ENCODE measurements at places on chromosomes 6 and 20. TPM values are rescaled to one million over a fixed set of nuclear protein-coding genes. Genes with fewer than 3 reads are reported as not detected.

DNA sequence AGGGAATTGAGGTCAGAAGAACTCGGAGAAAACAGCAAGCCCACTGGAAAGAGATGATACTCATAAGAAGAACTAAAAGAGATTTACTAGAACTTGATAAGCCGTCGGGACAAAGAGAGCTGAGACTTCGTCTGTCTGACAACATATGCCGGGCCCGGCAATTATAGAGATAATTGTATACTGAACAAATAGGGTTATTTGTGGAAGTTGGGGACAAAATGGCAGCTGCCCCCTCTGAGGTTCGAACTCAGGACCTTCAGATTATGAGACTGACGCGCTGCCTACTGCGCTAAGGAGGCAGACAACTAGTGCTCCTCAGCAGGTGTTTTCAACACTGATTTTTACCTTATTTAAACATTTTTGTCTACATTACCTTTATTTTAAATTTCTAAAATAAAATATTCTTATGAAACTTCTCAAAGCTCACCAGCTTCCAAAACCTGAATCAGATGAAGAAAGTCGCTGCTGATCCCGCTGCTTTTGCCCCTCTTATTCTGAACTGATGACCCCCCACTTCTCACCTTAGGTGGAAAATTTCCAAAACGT is 29.3 kb upstream of the TRIM27 start:
- H3K4me3 ChIP-seq = peak overlapping the region; percentile 98
- peak; percentile 63 for DNase-seq
- peaks cover 13% of the 10 kb centered on the region for H3K4me1 ChIP-seq
- H3K36me3 ChIP-seq = peaks cover 6% of the 10 kb centered on the region
- peaks cover 23% of the 10 kb centered on the region for H3K27me3 ChIP-seq
- no peak overlapping the region for H3K27ac ChIP-seq

DNA sequence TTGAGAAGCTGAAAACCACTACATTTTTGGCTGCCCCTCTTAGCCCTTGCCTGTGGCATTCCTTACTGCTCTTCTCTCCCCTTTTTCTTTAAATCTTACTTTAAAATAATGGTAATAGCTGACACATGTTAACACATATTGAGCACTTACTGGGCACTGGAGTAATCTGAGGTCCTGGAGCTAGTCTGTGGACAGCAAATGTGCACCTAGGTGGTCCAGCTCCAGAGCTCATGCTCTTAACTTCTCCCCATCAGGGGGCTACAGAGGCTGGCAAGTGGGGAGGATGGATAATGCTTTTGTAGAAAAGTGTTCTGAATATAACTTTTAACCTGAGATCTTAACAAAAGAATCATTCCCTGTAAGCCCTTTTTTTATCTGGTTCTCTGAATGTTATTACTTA is 74.8 kb downstream of the ADGRB3 start:
- no peak for DNase-seq
- H3K36me3 ChIP-seq = no peaks in the 10 kb centered on the region
- no peak overlapping the region for H3K4me3 ChIP-seq
- H3K27me3 ChIP-seq = no peaks in the 10 kb centered on the region

TMEM217 gene
- 0.61 TPM for total RNA-seq

SDCBP2 gene
- total RNA-seq = 3.3 TPM

CAGE1 gene
- total RNA-seq = 0.11 TPM

NRSN1 gene
- total RNA-seq = not detected

Data from WTC11 (cell line).